ENCODE measurements at places on chromosomes 7 and 10.

- no peak for DNase-seq
Measured at GRCh38 chr7:88015309-88015708, 81.3 kb downstream of the ADAM22 start.

- peak; percentile 83 for DNase-seq
Measured at GRCh38 chr10:68135922-68136792, 26.9 kb downstream of the MYPN start.

DNA sequence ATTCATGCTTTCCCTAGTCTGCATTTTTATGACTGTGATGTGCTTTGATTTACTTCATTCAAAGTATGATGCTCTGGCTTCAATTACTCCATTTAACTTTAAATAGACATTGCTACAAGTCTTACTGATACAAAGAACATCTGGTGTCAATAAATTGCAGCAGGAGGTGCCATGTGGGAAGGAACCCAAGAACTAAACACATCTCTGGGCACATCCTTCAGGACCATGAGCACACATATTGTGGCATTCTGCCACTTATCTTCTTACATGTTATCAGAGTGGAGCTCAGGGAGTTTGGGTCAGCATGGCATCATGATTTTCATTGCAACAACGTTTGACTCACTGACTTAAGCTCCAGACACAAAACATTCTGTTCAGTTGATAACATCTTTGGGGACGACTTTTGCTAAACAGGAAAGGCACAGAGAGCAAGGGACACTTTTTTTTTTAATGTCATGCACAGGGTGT lies 227.0 kb downstream of the DKK1 start:
- DNase-seq: peak; percentile 52

DNA sequence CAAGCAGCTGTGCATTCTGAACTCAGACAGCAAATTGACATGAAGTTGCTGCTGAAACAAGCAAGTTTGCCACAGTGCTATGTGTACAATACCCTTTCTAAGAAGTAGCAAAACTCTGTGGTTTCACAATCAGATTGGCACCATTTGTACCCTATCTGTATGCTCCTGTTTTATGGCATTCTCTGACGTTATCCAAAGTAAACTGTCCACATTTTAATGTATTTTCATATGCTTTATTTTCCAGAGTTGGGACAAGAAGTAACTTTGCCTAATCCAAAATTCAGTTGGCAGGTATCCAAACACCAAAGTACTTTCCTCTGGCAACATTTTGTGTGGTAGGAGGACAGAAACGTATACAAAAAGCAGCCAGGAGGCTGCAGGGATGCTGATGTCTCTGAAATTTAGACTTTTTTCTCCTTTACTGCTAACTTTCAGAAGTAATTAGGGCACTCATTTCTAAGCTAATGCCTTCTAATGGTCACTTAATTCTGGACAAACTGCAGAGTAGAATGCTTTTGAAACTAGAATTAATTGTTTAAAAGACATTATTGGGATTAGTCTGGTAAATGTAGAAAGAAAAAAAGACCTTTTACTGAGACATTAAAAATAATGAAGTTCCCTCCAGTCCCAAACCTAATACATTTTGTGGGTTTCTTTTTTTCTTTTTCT lies 414.7 kb upstream of the NRP1 start:
- peak; percentile 33 for DNase-seq

DNA sequence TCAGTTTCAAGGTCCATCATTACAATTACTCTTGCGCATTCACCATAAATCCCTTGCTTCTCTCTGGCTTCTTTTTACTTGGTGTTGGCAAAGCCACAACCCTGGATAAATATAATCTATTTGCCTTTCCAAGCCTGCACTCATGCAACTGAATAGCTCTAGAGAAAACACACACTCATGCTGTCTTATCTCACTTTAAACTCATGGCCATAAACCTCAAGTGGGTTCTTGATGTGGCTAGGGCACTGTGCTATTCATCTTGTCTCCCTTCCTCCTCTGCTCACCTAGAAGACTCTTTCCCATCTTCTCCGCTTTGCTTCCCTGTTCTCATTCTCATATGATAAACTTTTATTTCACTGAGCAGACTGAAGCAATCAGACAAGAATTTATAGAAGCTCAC lies 165.4 kb upstream of the MTPN start:
- DNase-seq: no peak

DNA sequence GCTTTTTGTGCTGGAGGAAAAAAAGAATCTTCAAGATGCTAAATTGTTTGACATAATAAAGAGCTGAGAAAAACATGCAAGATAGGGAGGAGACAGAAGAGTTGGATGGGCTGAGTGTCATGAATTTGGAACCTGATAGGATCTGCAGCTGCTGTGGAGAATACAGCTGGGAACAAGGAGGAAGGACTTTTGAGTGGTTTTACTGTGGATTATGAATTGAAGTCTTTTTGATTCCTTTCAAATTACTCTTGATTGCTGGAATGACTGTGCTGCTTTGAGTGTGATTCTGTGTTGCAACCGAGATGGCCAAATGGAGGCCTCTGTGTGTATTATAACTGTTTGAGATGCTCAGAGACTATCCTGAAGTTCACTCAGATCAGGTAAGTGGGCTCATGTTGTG lies 4.0 kb downstream of the EFCAB10 start:
- DNase-seq: no peak

- DNase-seq: no peak
Measured at GRCh38 chr7:93165447-93165846, 17.3 kb upstream of the SAMD9L start.

DNA sequence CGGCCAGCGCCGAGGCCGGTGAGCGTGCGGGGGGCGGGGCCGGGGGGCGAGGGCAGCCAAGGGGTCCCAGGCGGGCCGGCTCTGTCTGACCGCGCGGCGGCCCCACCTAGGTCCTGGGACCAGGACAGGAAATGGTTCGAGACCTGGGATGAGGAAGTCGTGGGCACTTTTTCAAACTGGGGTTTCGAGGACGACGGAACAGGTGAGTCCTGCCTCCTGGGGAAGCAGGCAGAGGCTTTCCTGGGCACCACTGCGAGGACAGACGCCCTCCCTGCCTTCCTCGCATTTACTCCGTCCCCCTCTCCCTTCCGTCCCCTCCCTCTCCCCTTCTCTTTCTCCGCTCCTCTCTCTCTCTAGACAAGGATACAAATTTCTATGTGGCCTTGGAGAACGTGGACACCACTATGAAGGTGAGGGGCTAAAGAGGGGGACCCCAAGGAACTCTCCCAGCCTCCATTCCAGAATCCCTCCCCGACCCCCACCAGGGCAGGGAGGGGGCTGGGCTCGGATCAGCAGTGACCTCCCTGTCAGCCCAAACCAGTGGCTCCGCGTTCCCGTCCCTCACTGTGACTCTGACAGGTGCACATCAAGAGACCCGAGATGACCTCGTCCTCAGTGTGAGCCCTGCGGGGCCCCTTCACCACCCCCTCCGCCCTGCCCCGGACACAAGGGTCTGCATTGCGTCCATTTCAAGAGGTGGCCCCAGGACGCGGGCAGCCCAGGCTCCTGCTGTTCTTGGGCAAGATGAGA lies 2.6 kb upstream of the MUC12 start:
- no peak for DNase-seq

GRCh38 chr7:27164045-27164366 lies 1.3 kb downstream of the HOXA9 start:
- no peak for DNase-seq

GRCh38 chr7:27873981-27874957 lies 134.3 kb downstream of the TAX1BP1 start:
- DNase-seq: peak; percentile 84

GRCh38 chr7:122013065-122013464 lies 131.0 kb downstream of the AASS start:
- no peak for DNase-seq

DNA sequence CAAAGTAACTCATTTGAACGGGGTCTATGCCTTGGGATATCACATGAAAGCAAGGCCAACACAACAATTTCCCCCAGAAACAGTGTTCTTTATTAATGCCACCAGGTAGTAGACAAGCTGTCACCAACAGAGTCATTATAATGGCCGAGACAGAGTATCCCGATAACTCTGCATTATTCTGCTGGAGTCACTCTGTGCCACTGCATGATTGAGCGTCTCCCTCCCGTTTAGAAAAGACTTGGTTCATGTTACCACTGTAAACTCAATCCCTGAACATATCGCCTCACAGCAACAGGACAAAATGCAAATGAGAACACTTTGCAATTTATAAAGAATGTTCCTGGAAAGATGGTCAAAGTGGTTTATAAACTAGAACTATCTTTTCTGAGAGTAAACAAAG lies 932.5 kb downstream of the GATA3 start:
- no peak for DNase-seq

GRCh38 chr10:53223851-53224250 lies 451.3 kb upstream of the MBL2 start:
- no peak for DNase-seq

DNA sequence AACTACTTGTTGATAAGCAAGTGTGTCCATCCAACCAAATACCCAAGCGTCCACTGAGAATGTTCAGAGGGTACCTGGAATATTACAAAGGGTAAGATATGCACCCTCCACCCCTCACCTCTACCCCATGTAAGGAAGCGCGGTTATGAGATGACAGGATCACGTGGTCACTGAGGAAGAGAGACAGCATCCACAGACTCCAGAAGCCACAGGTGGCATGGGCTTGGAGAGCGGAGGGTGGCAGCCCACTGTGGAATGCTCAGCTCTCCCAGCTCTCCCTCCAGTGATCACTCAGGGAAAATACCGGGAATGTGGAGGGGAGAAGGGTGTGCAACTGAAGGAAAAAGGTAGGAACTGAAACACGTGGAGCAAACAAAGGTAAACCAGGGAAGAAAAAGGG lies 25.7 kb downstream of the SFMBT2 start:
- DNase-seq: no peak

- no peak for DNase-seq
Measured at GRCh38 chr7:112293416-112293815, 86.9 kb downstream of the ZNF277 start.

DNA sequence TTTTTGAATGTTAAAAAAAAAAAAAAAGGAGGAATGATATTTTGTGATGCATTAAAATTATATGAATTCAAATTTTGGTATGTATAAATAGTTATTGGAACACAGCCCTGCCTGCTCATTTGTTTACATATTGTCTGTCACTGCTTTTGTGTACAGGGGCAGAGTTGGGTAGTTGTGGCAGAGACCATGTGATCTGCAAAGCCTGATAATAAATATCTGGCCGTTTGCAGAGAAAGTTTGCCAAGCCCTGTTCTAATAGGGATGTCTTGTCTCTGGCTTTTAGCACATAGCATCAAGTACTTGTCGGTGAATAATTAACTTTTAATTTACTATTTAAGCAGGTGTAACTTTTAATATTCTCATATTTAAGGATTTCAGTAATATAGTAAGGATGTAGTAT lies 19.8 kb downstream of the TSPAN13 start:
- no peak for DNase-seq

DNA sequence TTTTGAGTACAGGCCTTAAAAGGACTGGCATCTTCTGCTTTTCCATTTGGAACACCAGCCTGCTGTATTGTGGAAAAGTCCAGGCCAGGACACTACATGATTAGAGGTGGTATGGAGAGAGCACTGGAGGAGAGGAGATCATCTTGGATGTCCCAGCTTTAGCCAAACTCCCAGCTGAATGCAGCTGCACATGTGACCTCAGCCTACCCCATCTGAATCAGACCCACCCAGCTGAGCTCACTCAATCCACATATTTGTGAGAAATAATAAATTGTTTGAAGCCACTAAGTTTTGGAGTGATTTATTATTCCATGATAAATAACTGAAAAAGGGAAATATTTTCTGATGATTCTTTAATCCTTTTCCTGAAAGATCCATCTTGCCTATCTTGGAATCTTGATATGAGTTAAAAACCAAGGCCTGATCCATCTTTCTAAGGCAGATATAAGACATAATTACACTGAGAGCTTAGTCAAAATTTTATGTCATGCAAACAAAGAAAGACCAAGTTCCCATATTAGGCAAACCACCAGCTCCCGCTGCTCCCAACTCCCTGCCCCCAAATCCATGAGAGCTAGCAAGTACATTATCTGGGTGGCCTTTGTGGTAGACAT lies 55.1 kb upstream of the TRIL start:
- DNase-seq: no peak

All from MCF 10A (cell line).